Dorsolateral prefrontal cortex (tissue), 122 donors: ENCODE measurements at places on chromosomes 4 and X.

GRCh38 chrX:63475200-63475599, 124.1 kb upstream of the SPIN4 start:
- no peak for DNase-seq

DNA sequence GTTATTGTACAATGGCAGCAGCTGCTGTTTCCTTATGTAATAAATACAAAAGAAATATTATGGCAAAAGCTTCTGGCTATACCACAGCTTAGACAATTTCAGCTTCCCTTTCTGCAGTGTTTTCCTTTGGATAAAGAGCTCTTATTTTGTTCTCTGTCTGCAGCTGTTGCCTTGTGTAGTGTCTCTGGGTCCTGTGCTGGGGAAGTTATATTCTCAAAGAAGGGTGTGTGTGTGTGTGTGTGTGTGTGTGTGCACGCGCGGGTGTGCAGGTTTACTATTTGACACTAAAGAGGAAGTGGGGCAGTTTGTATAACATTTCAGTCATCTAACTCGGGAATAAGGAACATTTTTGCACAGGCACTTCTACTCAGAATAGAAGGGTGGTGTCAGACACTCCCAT, 83.6 kb downstream of the REPS2 start:
- DNase-seq, result no peak

DNA sequence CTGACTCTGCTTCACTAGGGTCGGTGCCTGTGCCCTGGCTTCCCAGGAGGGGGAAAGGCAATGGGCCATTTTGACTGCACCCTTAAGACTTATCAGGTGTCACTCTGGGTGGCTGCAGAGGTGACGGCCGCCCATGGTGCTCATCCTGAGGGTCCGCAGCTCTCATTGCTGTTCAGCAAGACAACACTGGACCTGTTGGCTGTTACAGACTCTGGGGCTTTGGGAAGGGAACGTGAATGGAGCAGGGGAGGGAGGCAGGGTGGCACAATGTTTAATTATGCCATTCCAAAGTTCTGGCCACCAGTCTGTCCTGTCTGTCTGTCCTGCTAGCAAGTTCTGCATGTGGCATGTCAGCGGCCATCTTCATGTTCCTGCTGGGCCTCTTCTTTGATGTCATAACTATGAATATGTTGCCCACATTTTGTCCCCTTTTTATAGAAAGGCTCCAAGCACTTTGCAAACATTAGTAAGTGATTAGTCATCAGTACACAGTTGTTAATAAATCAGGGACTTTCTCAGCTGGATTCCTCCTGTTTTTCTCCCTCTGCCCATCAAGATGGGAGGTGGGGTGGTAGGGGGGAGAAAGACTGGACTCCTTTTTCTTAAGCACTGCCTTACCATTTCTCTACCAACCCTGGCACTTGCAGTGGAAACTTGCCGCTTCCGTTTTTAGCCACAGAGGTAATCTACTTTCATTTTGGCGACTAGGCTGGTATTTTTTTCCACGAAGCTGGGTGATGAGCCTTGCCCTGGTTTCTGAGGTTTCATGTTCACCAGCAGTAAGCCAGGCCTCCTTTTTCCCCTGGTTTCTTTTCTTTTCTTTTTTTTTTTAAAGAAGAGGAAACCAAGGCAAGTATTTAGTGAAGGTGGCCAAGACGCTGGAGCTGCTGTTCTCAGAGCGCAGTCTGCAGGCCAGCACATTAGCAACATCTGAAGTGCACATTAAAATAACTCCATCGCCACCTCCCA, 88.6 kb upstream of the TRIM2 start:
- DNase-seq, result no peak

GRCh38 chr4:16887887-16888286, 10.6 kb downstream of the LDB2 start:
- no peak for DNase-seq

- no peak for DNase-seq
These were observed 1554.0 kb upstream of the ADGRL3 start for GRCh38 chr4:59646082-59646481.

DNA sequence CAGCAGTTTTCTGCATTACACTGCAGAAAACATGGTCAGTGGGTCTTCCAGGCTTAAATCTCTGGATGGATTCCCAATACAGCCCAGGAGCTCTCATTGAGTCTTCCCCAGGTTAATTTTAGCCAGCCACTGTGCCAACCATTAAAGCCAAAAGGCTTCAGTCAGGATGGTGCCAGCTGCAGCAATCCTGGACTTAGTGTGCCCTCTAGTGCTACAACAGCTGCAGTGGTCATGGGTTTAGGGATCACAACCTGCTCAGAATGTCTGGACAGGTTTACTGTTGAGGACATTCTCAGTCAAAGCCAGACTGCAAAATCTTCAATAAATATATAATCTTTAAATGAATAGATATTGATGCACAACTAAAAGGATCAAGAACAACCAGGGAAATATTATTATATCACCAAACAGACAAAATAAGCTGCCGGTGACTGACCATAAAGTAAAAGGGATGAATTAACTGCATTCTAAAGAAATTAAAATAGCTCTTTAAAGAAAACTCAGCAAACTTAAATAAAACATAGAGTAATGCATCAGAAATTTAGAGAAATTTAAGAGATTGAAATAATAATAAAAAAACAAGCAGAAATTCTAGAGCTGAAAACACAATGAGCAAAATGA, 639.9 kb downstream of the SPOCK3 start:
- no peak for DNase-seq

GRCh38 chrX:7202206-7202605, 54.3 kb upstream of the PUDP start:
- DNase-seq, result no peak

- no peak for DNase-seq
These were observed 584.3 kb downstream of the KLHL13 start for GRCh38 chrX:117532339-117532738.

DNA sequence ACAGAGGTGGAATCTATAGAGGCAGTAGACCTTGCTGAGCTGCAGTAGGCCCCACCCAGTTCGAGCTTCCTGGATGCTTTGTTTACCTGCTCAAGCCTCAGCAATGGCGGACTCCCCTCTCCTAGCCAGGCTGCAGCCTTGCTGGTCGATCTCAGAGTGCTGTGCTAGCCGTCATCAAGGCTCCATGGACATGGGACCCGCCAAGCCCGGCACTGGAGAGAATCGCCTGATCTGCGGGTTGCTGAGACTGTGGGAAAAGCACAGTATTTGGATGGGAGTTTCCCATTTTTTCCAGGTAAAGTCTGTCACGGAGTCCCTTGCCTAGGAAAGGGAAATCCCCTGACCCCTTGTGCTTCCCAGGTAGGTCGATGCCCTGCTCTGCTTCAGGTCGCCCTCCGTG, 124.8 kb upstream of the KLF8 start:
- no peak for DNase-seq

- DNase-seq, result no peak
These were observed 15.9 kb downstream of the IL15 start for GRCh38 chr4:141652161-141652778.

GRCh38 chr4:72507167-72507566, 61.9 kb downstream of the ADAMTS3 start:
- DNase-seq, result no peak

- no peak for DNase-seq
These were observed 200.3 kb downstream of the MID1 start for GRCh38 chrX:10420134-10420533.

GRCh38 chrX:68916891-68917290, 88.1 kb downstream of the EFNB1 start:
- no peak for DNase-seq

DNA sequence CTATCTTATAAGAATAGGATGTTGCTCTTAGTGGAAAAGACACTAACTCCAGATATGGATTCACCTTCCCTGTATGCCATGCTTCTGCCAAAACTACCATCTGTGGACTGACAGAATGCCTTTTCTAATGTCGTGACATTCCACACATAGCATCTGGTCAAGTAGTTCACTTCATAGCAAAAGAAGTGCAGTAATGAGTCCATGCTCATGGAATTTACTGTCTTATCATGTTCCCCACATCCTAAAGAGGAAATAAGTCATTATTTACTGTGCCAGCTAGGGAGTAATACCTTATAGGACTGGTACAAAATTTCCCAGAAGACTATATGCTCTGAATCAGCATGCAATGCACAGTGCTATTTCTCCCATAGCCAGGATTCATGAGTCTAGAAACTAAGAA, 562.4 kb downstream of the TLL1 start:
- no peak for DNase-seq

DNA sequence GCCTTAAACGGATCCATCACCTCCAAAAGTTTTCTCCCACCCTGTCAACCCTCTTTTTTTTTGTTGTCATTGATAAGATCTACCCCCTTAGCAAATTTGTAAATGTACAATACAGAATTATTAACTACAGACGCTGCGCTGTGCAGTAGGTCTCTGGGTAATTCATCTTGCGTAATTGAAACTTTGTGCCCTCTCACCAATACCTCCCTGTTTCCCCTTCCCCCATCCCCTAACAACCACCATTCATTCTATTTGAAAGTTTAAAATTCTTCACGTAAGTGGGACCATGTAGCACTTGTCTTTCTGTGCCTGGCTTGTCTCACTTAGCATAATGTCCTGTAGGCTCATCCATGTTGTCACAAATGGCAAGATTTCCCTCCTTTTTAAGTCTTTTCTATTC, 45.8 kb upstream of the CLDN34 start:
- DNase-seq, result no peak

DNA sequence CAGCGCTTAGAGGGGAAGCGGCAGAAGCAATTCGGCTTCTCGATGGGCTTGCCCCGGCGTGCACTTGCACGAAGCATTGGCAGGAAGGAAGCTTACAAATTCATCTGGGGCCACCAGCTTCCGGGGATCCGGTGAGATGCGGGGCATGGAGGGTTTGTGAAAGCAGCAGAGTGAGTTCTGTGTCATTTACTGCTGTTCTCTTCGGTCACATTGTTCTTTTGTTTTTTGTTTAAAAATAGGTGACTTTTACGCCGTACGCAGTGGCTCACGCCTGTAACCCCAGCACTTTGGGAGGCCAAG, 47.0 kb downstream of the ASMT start:
- no peak for DNase-seq

- DNase-seq, result no peak
These were observed 51.5 kb upstream of the RAP2C start for GRCh38 chrX:132270699-132271098.

DNA sequence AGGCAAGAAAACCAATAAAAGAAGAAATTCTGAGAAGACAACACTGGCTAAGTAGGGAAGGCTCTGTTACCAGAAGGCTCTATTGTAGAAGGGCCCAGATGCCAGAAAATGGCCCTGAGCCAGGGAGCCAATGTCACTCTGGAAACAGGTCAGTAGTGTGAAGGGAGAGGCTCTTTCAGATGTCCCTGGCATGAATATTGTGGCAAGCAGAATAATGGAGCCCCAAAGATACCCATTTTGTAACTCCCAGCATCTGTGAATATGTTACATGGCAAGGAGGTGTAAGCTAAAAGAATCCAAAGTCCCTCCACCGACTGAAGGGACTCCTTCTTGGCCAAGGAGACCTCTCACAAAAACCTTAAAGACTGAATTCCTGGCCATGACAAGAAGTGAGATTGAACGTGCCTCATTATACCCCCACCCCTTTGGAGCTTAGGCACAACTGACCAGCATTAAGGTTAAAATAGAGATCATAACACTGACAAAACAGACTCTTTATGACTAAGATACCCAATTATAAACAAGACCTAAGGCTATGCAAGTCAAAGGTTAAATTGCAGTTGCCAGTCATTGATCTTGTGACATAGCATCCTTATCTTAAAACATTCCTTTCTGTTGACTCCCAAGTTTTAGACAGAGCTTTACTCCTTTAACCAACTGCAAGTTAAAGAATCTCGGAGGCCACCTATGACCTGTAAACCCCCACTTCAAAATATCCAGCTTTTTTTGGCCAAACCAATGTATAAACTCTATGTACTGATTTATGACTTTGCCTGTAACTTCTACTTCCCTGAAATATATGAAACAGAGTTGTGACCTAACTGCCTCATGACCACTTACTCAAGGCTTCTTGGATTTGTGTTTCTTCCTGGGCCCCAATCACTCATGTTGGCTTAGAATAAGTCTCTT, 42.2 kb upstream of the SMIM10 start:
- DNase-seq, result no peak

DNA sequence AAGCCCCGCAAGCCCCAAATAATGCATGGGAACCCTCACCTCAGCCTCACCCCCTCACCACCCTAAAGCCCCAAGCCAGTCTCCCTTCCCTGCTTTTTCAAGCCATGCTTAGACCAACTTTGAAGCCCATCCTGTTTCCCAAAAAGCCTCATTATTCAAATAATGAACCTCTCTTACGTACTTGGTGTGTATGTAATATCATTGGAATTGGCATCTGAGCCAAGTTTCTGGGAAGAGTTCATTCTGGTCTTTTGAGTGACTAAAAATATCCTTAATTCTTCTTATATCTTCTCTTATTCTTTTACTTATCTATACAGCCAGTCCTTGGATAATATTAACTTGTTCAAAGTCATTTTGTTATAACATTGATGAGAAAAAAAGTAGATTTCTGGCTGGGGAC, 875.8 kb upstream of the SLIT2 start:
- DNase-seq, result no peak

DNA sequence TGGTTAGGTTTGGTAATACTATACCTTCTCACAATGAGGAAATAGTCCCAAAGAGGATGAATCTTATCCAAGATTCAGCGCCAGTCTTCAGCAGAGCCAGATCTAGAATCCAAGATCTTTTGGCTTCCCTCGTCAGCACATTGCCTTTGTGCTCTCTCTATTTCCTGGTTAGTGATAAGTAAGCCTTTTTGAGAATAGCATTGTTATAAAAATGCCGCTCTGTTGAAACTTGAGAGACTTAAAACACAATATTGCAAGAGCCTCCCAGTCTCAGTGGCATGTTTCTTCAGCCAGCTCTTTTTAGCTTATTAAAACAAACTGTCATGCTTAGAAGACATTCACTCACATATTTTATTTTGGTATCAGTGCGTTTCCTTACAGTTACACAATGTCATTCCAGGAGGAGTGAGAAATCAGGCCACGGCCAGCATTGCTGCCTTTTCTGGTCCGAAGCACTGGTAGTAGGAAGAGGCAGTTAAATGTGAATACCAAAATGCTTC, 141.4 kb downstream of the KLHL8 start:
- DNase-seq, result peak; percentile 50

DNA sequence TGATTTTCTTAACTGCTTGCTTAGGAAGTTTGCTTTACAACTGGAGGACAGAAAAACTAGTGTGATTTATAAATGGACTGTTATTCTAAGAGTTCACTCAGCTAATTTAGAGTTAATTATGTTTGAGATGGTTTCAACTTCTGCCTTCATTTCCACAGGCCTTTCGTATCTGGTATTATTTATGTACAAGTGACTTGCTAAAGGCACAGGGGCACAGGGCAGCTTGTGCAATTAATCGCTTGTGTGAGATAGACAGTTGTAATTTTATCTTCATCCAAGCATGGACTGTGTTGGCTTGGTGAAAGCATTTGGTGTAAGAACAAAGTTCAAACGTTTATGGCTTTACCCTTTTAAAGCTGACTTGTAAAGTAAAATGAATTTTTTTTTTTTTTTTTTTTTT, 38.3 kb downstream of the GPAT3 start:
- no peak for DNase-seq
